ENCODE measurements at places on chromosomes 6 and 20.

DNA sequence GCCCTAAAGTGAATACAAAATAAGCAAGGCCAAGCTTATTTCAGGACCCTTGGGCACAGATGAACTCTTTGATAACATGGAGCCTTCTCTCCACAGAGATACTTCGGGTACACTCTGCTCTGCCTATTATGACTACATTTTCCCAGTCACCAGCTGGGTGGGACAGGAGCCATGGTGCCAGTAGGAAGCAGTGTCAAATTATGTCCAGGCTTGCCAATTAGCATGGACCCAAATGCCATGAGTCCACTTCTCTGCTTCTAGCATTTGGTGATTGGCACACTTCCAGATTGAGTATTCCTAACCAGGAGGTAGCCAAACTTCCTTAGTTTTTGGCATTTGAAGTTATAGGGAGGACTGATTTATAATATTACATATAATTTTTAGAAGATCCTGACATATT lies 513.8 kb upstream of the HTR1E start:
- no peak for DNase-seq

DNA sequence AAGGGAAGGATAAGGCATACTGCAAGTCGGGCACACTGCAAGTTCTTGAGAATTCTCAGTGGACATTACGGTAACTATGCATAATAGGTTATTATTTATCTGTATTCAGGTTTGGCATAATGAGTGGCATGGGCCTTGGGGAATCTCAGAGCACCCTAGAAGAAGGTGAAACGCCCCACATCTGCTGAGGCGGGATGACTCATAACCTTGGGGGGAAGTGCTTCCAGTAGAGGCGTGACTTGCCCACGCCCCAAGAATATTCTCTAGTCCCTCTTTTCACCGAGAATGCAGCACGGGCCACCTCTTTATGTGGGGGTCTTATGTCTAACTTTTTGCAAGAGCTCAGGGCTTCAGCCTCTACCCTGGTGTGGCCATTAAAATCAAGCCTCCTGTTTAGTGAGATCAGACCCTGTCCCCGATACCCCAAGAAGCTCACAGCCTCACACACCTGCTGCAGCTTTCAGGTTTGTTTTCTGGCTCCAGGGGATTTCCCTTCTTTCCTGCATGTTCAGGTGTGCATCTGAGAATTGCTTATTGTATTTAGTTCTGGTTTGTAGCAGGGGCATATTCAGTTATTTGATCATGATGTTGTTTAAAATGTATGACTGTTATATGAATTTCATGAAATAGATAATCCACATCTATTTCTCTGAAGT lies 19.1 kb downstream of the ZFP64 start:
- no peak for DNase-seq

GRCh38 chr20:53813636-53814035 lies 220.0 kb upstream of the ZNF217 start:
- no peak for DNase-seq

- no peak for DNase-seq
Measured at GRCh38 chr20:44709380-44709779, 5.8 kb upstream of the CCN5 start.

DNA sequence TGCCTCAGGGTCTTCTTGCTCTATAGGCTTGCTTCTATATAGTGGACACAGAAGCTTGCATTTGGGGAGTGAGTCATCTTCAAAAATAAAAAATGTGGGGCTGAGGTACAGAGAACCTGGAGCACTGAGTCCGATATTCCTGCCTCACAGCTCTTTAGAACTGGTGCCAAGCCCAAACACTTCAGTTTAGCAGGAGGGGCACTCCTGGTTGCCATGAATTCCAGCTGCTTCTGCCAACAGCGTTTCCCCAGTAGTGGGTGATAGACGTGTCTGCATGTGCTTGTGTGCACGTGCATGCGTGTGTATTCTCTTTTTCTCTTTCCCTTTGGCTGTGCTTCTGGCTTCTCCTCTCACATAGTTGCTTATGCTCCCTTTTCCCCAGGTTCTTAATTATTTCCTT lies 11.9 kb downstream of the DNPH1 start:
- DNase-seq = no peak

DNA sequence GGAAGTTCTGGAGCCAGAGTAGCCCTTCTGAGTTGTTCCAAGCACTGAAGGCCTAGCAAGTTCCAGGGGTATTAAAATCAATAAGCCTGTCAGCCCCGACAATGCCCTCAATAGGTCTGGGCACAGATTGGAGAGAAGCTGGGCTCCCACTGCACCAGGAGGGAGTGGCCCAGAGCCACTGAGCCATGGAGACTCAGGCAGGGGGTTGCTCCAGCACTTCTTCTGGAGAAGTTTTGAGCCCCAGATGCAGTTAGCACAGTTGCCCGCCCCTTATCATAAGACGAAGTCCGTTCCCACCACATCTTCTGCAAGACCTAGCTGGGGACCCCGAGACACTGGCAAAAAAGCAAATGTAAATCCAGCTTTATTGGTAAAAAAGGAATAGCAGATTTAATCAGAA lies 13.0 kb downstream of the DEFB132 start:
- no peak for DNase-seq

- DNase-seq = no peak
Measured at GRCh38 chr20:52824494-52825216, 147.5 kb upstream of the TSHZ2 start.

- DNase-seq = no peak
Measured at GRCh38 chr6:139153855-139154254, 19.0 kb downstream of the HECA start.

- DNase-seq = peak; percentile 20
Measured at GRCh38 chr20:5608104-5608441, 142.1 kb upstream of the SHLD1 start.

DNA sequence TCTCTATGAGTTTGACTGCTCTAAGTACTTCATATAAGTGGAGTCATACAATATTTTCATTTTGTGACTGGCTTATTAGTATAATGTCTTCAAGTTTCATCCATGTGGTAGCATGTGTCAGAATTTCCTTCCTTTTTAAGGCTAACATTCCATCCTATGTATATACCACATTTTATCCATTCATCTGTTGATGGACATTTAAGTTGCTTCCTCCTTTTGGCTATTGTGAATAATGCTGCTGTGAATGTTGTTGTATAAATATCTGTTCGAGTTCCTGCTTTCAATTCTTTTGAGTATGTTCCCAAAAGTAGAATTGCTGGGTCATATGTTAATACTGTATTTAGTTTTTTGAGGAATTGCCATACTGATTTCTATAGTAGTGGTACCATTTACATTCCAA lies 79.5 kb downstream of the PTPRA start:
- no peak for DNase-seq

DNA sequence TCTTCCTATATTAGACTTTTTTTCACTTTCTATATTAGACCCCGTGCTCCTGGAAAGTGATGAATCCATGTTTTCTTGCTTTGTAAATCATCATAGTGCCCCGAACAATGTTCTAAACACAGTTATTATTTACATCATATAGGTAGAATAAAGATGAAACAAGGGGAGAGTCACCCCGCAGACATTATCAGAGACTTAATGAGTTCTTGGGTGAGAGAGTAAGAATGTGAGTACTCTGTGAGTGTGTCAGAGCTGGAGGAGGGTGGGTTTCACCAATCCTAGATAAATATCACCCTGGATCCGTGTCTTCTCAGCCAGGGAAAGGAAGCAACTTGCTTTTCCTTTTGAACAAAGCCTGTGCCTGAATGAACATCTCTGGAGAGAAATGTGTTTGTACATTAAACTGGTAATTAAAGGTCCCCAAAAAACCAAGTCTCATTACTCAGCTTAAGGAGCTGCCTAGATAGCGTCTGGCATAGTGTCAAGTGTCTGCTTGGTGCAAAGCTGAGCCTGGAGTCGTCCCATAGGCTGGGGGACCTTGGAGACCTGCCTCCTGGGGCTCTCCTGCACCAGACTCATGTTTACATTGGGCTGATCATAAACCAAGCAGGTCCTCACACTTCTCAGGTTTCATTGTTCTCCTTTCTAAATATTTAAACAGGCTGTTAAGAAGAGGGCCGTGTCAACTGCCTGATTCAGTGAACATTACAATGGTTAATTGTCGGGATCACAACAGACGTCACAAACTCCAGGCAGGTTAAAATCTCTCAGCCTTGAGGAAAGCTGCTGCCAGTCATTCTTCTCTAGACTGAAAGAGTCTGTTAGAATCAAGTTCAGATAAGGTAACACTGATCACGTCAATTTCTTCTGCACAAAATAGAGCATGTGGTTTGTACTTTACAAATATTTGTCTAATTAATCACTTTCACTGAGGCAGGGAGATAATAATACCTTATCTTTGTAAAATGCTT lies 179.7 kb upstream of the MYLIP start:
- DNase-seq = no peak

GRCh38 chr6:112018619-112019416 lies 35.1 kb upstream of the CCN6 start:
- no peak for DNase-seq

DNA sequence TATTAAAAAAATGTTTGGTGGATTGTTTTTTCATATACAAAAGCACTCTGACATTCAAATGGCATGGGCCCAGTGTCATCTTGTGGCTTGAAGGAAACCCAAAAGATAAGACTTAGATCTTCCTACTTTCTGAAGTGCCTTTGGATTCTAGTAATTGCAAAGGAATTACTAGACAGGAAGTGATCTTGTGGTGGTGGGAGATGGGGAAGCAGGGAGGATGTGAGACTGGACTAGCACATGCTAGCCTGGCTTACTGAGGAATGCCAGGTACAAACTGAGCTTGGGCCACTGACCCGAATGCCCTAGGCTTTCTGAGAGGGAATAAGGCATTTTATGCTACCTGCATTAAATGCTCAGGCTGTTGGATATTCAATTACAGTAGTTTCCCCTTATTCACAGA lies 59.0 kb downstream of the AFG1L start:
- DNase-seq = no peak

DNA sequence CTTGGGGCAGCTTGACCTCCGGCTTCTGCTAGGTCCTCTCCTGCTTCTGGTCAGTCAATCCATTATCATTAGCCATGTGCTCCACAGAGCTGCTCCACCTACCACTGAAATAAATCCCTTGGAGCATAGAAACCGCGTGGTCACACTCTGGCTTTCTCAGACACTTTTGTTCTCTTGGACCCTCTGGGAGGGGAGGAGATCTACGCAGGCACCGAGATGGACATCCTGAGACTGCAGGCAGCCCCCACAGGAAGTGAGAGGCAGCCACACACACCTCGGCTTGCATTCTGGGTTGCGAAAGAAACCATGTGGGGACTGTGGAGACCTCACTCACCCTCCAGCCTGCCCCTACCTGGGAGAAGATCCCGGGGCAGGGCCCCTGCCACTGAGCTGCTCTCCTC lies 79.5 kb downstream of the FYN start:
- no peak for DNase-seq

GRCh38 chr20:38321959-38322598 lies 18.1 kb downstream of the BPI start:
- DNase-seq = peak; percentile 75

GRCh38 chr6:6676910-6677441 lies 88.5 kb downstream of the LY86 start:
- DNase-seq = peak; percentile 79

DNA sequence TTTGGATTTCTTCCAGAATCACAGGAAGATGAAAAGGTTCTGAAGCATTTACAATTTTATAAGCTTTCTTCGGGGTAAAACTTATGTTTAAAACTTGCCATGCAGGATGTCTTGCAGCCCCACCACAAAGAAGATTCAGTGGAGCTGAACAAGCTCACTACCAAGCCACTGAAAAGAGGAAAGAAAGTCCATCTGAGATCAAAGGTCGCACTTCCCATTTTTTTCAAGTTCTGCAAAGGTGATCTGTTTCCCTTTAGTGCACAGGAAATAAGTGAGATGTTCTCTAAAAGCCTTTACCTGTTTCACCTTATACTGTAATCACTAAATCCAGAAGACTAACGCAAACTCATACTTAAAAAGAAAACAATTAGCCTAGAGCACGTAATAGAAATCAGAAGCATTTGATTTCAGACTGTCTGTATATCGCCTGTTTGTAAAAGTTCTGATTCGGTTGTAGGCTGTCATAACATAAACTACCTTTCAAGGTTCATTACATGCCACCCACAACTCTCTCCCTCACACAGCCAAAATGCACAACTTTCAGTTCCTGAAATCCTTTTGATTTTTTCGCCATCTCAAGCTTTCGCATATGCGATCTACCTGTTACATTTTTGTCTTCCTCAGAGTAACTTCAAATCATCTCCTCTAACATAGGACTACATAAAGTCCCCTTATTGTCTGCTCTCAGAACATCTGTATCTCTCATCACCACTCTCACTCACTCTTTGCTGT lies 1.8 kb downstream of the ECHDC1 start:
- no peak for DNase-seq

- DNase-seq = no peak
Measured at GRCh38 chr6:82396964-82397751, 33.5 kb downstream of the TPBG start.

DNA sequence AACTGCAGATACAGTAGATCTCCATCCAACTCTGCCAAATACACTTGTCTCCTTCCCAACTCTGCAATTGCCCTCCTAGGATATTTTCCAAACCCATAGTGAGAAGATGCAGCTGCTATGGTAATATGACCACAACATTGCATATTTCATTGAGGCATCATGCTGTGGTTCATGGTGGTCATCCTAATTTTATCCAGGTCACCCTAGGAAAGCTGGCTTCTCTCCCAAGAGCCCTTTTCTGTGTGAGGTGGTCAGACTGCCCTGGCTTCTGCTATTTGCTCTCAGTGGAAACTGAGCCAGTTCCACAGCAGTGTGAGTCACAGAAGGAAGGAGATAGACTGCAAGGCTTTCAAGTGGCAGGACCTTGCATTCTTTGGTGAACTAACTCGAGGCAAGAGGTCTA lies 5.5 kb downstream of the OGFRL1 start:
- no peak for DNase-seq

DNA sequence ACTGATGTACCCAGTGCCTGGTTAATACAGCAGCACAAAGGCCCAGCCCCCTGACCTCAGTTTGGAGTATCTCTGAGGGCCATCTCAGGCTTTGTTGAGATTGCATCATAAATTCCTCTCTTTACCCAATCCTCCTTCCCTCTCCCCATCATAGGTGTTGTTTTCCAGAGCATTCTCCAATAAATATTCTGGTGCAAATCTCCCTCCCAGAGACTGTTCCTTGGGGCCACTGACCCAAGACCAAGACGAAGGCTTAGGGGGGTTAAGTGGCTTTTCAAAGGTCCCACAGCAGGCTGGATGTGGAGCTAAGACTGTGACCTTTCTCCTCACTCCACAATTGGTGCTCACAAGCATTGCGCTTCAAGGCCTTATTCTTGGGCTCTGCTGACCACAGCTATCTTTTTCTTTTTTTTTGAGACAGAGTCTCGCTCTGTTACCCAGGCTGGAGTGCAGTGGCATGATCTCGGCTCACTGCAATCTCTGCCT lies 72.4 kb upstream of the ZMYND8 start:
- no peak for DNase-seq
